HS-5 (cell line): ENCODE measurements at places on chromosomes 2 and 18.

- DNase-seq, result no peak
Measured at GRCh38 chr18:41681138-41681880, 273.7 kb upstream of the PIK3C3 start.

DNA sequence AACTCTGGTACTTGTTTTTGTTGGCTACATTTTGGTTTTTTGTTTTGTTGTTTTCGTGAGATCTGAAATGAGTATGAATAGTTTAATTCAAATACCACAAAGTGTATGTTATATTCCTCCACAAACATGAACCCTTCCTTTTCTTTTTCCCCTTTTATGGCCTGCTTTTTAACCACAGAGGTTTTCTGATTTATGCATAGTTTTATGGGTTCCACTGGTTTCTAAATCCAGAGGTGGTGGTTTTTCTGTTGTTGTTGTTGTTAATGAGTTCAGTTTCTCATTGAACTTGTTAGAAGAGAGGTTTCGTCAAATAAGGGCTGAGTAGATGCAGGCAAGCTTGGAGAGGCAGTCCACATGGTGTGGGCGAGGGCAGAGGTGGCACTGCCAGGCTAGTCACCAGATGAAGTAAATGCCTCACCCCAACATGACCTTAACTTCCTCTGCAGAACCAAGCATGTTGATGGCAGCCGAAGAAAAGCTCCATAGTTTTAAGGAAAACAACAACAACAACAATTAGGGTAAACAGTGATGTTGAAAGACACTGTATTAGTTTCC is 72.5 kb downstream of the RIF1 start:
- DNase-seq, result no peak

GRCh38 chr2:28656937-28657615 is 94.6 kb upstream of the PPP1CB start:
- DNase-seq, result no peak

- DNase-seq, result no peak
Measured at GRCh38 chr2:68441179-68441993, 25.7 kb downstream of the FBXO48 start.

- no peak for DNase-seq
Measured at GRCh38 chr2:64681479-64681967, 27.8 kb upstream of the SERTAD2 start.

DNA sequence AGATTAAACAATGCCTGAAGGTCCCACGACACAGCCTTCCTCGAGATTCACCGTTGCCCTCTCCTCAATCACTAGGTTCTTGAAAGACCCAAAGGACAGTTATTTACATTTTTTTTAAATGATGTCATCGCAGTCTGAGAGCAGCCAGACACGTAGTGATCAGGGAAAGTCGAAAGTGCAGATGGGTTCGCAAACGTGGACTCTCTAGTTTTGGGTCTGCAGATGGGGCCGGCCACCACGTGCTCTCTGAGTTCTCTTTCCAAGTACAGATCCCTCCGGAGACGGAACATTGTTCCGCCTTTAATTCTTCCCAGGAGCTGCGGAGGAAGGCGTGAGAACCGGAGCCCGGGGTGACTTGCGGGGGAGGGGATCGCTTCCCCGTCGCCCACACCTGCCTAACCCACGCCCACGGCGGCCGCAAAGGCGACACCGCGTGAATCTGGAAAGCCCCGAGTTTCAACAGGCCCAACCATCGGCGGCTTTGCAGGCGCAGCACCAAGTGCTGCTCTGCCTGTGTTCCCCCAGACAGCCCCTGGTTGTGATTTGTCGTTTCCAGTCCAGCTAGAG is 54.3 kb downstream of the PKDCC start:
- DNase-seq, result no peak

- no peak for DNase-seq
Measured at GRCh38 chr2:8296306-8296705, 385.6 kb upstream of the ID2 start.

GRCh38 chr2:184006998-184007397 is 591.3 kb upstream of the ZNF804A start:
- DNase-seq, result no peak

DNA sequence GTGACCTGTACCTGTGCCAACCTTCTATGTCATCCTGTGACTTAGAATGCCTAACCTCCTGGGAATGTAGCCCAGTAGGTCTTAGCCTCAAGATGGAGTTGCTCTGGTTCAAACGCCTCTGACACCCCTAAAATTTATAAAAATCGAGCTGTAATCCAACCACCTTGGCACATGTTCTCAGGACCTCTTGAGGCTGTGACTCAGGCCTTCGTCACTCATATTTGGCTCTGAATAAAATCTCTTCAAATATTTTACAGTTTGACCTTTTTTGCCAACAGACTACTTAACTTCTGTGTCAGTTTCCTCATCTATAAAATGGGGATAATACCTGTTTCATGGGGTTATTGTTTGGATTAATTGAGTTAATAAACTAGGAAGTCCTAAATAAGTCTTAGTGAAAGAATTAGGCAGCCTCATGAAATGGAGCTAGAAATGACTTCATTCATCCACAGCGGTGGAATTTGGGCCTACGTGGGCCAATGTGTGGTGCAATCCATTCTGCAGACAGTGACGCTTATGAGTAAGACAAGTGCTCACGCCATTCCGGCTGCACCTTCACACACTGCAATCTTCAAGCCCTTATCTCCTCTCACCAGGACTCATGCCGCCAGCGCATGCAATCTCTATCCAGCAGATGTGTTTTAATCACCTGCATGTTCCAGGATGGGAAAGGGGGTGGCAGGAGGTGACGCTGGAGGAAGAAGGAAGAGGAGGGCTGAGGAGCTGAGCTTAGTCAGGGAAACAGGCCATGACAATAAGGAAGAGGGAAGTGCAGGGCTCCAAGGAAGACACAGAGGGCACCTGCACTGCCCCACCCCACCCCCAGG is 2.0 kb upstream of the UBE2F start:
- peak; percentile 53 for DNase-seq

DNA sequence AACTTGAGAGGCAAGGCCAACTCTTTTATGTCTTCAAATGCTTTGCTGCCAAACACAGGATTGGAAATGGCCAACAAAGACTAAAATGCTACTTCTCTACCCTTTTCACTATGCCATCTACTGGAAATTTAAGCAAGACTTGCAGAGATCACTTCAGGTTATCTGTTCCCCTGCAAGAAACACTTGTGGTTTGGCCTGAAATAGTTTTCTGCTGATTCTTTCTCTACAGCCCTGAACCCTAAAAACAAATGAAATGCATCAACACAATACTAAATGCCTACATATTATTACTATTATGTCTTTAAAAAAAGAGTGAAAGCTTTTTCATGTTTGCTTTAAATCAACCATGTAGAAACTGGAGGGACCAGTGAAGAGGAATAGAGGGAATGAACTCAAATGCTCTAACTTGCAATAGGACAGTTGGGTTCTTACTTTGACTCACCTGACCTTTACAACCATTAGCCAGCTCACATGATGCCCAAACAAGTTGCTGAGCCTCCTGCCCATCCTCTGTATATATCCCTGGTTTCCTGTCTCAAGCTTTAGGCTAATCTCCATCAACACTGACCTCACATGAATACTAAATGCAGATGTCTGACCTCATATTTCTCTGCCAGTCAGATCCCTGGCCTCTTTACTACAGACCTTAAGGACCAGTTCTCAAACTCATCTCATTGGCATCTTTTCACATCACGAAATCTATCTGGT is 17.5 kb upstream of the ADAM17 start:
- DNase-seq, result peak; percentile 47

- no peak for DNase-seq
Measured at GRCh38 chr2:162277381-162277780, 34.1 kb upstream of the FAP start.

GRCh38 chr18:37505321-37505720 is 60.3 kb downstream of the CELF4 start:
- no peak for DNase-seq

- no peak for DNase-seq
Measured at GRCh38 chr18:59232309-59233016, 12.5 kb downstream of the GRP start.

DNA sequence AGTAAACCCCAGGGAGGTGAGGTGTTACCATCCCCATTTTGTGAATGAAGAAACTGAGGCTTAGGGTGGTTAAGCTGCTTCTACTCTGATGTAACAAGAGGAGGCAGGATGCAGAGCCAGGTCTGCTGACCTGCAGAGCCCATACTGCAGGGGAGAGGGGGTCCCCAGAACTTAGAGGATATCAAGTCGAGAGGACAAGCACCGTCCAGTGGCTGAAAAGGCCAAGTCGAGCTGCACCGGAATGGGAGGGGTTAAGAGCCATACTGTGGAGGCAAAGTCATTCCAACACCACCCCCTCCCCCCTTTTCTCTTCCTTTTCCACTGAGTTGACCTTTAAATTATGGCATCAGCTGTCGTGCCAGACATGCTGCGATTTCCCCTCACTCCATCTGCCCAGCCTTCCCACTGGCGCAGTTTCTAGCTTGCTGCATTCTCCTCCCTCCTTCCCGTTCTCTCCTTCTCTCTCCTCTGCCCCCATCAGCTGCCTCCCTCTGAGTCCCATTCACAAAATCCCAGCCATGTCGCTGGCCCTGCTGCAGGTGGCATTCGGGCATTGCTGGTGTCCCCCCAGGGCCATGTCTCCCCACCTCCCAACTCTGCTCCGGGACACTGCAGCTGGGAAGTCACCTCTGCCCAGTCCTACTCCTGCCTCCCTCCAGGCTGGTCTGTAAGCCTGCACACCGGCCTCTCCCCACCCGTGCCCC is 346.9 kb downstream of the DYSF start:
- no peak for DNase-seq

- no peak for DNase-seq
Measured at GRCh38 chr2:120440521-120441350, 94.8 kb downstream of the INHBB start.

DNA sequence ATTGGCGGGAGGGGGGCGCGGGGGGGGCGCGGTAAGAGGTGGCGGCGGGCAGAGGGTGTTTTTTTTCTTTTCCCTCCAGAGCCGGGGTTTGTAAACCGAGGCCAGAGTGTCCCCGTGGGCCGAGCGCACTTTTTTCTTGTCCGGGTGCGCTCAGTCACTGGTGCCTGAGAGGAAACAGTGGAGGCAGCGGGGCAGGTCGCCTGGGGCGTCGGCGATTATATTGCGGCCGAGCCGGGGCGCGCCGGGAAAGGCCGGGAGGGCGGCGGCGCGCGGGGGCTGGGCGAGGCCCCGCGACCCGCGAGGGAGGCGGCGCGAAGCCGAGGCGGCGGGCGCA is 275 bp downstream of the HOXD8 start:
- no peak for DNase-seq

DNA sequence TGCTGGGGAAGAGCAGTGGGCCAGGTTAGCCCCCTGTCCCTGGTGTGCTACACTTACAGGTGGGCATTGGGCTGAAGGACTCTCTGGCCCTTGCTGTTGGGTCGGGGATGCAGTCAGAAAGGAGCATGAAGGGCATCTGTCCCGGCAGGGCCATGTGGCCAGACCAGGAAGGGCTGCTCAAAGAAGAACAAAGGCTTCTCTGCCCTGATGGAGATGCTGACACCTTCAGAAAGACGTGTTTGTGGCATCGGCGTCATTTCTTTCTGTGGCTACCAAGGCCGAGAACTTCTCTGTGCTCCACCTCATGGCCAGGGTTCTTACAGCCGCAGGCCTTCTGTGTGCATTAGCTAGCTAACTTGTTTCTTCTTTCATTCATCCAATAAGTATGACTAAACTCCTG is 239.1 kb downstream of the FAM210A start:
- DNase-seq, result no peak

DNA sequence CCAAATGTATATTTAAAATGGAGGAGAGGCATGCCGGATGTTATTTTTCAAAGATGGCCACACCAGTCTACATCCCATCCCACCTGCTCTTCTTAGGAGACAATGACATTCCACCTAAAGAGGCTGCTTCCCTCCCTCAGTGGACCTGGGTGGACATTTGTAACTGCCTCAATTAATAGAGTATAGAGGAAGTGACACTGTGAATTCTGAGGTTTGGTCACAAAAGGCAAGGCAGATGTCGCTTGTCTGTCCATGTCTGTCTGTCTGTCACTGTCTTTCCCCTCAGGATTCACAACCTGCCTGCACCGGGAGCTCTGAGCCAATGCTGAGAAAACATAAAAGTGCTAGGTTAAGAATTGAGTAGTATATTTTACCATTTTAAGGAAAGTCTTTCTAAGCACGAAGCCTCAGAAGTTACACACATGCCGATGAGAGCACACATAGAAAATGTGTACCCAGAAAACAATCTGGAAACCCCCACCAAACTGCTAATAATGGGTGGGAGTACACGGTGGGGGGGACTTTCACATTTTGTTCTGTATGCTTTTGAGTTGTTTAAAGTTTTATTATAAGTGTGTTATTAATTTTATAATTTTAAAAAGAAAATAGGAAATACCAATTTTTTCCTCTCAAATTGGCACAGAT is 21.0 kb downstream of the MIB1 start:
- DNase-seq, result no peak

DNA sequence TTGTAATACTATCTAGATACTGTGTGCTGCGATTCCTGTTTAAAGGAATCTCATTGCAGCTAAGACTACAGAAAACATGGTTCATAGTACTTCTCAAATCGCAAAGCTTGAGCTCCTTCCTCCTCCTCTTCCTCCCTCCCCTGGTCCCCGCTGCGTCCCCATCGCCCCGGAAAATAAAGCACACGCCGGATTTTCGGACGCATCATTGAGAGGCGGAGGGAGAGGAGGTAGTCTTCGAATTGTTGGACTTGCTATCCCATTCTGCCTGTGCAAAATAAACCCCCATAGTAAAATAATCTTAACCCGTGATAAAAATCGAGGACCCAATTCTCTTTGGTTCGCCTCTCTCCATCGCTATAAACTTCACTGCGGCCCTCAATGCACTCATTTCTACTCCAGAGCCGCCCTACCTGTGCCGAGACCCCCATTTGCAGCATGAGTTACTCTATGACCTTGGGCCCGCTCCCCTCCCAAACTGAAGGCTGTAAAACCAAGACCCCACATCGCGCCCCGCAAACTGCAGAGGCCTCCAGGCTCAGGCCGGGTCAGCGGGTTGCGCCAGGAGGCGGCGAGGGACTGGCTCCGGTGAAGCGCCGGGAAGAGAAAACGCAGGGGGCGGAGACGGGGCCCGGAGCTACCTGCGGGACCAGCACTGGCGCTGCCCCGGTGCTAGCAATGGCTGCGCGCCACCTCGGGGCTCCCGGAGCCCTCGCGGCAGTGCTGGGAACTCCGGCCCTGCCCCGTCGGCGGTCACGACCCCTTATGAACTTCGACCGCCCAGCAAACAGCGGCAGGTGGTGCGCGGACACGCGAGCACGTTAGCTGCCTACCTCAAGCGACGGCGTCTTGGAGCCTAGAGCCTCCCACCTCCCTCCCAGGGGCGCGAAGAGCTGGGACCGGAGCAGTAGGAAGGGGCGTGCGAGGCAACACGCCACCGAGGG is 649 bp downstream of the ESCO1 start:
- DNase-seq, result no peak

- DNase-seq, result no peak
Measured at GRCh38 chr18:50405582-50406271, 30.9 kb downstream of the SKA1 start.

- no peak for DNase-seq
Measured at GRCh38 chr2:25190536-25190935, 22.2 kb upstream of the POMC start.

GRCh38 chr2:203918264-203918663 is 18.3 kb upstream of the ICOS start:
- no peak for DNase-seq

- DNase-seq, result no peak
Measured at GRCh38 chr18:8406186-8406867, 202.9 kb upstream of the RAB12 start.

- no peak for DNase-seq
Measured at GRCh38 chr2:204205538-204205937, 269.0 kb downstream of the ICOS start.

- no peak for DNase-seq
Measured at GRCh38 chr18:12423393-12423792, 15.7 kb downstream of the PRELID3A start.
